ENCODE measurements at places on chromosomes 2 and 18. TPM values are rescaled to one million over a fixed set of nuclear protein-coding genes. Genes with fewer than 3 reads are reported as not detected.

The PMAIP1 gene
- total RNA-seq = 6.6 TPM

The SPP2 gene
- not detected for total RNA-seq

- no peak for ATAC-seq
Measured at GRCh38 chr2:172211512-172211911, 108.8 kb upstream of the DLX2 start.

DNA sequence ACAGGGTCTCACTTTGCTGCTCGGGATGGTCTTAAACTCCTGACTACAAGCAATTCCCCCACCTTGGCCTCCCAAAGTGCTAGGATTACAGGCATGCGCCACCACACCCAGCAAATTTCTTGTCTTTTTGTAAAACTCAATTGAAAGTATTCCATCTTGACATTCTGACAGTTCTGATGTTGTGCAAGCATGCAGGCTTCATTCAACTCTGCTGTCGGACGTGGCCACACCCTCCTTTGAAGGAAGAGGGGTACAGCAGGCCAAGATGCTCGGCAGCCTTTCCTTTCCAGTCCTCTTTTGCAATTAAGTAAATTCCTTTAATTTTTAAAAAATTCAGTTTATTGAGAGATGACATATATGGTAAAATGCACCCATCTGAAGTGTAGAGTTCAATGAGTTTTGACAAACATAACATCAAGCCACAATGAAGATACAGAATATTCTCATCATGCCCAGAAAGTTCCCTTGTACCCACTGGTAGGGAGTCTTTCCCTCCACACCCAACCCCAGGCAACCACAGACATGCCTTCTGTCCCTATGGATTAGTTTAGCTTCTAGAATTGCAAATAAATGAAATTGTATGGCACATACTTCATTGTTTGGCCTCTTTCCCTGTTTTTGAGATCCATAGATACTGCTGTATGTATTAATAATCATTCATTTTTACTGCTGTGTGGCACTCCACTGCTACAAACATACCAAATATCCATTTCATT, 33.1 kb downstream of the TUBB6 start:
- peak; percentile 80 for ATAC-seq

The CGREF1 gene
- 12.1 TPM for total RNA-seq

DNA sequence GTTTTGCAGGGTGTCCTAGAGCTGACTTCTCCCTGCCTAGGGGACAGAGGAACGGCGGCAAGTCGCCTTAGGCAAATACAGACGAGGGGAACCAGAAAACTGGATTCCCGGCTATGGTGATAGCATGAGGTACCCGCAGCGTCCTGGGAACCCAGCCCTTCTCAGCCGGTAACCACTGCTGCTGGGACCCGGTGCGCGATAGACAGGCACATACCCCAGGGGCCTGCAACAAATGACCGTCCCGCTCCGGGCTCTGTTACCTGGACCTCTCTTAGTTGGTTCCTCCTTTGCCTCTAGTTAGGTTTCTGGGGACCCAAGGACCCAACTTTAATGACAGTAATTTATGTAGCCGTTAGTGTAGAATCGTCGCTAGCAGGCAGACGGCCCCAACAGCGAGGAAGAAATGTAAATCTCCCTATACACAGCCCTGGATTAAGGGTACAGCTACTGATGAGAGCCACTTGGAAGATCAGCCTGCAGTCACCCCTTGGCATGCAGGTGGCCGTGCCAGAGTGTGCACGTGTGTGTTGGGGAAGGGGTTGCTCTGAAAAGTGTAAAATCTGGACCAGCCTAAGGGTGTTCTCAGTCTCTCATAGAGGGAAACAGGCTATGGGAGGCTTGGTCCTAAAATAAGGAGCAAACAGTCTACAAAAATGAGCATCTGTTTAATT, 819 bp upstream of the SERPINE2 start:
- peak; percentile 50 for ATAC-seq

The FIGLA gene
- not detected for total RNA-seq

- no peak for ATAC-seq
Measured at GRCh38 chr2:139296672-139297209, 516.6 kb upstream of the NXPH2 start.

The TUBB8B gene
- total RNA-seq = not detected

The POTEJ gene
- 0.14 TPM for total RNA-seq

The GAL3ST2 gene
- total RNA-seq = not detected

The RAB31 gene
- total RNA-seq = 3.4 TPM

- ATAC-seq = peak; percentile 55
Measured at GRCh38 chr2:222613715-222614331, 42.1 kb downstream of the FARSB start.

DNA sequence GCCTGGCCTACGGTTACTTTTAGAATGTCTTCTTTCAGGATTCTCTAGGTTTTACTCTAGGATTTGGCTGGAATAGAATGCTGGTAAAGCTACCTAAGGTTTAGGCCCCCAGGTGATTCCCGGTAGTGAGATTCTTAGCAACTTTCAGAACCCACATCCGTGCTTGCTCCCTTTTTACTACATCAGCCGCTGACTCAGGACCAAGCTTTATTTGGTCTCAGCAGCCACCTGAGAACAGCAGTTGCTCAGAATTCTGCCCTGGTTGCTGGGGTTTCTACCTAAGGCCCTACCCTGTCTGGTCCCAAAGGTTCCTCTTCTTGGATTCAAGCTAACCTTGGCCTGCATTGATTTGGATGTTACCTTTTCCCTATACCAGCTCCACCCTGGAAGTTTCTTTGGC, 36.1 kb upstream of the NDUFV2 start:
- no peak for ATAC-seq

- no peak for ATAC-seq
Measured at GRCh38 chr2:26144031-26144430, 28.9 kb upstream of the GAREM2 start.

GRCh38 chr2:227454323-227454860, 17.6 kb upstream of the AGFG1 start:
- ATAC-seq = no peak

The C1GALT1C1L gene
- total RNA-seq = not detected

GRCh38 chr2:236657215-236657614, 87.6 kb downstream of the ACKR3 start:
- no peak for ATAC-seq

DNA sequence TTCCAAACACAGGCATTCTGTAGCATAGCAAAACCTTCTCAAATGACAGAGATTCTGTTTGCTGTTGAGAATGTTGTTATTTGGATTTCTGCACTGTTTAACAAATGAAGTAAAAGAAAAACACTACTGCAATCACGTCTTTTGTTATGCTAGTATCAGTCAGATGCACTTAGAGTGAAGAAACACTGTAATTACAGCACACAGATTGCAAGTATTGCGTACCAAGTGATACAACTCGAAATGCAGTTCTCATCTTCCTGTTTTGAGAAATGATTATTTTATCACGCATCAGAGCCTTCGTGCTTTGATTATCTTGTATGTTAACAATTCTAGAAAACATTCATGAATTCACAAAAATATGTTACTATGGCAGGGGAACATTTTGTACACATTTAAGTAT, 41.8 kb upstream of the KLF11 start:
- no peak for ATAC-seq

The CPLX4 gene
- total RNA-seq = 0.41 TPM

The C2orf80 gene
- total RNA-seq = 4.1 TPM

- ATAC-seq = no peak
Measured at GRCh38 chr2:54468673-54469072, 12.5 kb downstream of the SPTBN1 start.

- no peak for ATAC-seq
Measured at GRCh38 chr2:210955591-210955990, 399.2 kb downstream of the CPS1 start.

DNA sequence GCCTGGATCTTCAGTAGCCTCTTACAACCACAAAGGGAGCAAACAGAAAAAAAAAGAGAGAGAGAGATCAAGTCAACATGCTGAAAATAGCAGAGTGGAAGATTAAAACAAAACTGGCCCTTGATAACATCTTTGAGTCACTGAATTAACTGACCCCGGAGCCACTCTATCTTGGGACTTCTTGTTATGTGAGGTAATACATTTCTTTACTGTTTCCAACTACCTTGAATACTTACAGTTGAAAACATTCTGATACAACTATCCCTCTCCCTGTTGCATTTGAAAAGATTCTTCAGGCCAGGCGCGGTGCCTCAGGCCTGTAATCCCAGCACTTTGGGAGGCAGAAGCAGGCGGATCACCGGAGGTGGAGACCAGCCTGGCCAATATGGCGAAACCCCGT, 208.1 kb downstream of the MEMO1 start:
- ATAC-seq = no peak

DNA sequence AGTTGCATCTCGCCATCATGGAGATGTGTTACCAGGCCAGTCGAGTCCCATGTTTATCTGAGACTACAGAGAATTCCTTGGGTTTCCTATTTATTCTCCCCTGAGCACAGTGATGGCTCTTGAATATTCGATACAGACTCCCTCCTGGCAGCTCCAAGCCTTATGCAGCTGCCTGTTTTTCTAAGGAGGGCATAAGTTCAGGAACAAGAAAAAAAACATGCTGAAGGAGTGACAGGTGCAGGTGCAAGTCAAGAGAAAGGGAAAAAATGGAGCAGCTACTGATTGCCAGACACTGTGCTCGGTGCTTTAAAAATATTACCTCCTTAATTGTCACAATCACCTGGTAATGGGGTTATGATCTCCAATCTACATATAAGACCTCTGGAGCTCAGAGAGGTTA, 177.2 kb upstream of the DPP10 start:
- ATAC-seq = no peak

The RAPGEF4 gene
- total RNA-seq = 15.2 TPM

GRCh38 chr2:135094508-135094907, 42.4 kb downstream of the RAB3GAP1 start:
- no peak for ATAC-seq

The SIGLEC15 gene
- 0.16 TPM for total RNA-seq

The TSPYL6 gene
- total RNA-seq = 2.6 TPM

The ACMSD gene
- not detected for total RNA-seq

DNA sequence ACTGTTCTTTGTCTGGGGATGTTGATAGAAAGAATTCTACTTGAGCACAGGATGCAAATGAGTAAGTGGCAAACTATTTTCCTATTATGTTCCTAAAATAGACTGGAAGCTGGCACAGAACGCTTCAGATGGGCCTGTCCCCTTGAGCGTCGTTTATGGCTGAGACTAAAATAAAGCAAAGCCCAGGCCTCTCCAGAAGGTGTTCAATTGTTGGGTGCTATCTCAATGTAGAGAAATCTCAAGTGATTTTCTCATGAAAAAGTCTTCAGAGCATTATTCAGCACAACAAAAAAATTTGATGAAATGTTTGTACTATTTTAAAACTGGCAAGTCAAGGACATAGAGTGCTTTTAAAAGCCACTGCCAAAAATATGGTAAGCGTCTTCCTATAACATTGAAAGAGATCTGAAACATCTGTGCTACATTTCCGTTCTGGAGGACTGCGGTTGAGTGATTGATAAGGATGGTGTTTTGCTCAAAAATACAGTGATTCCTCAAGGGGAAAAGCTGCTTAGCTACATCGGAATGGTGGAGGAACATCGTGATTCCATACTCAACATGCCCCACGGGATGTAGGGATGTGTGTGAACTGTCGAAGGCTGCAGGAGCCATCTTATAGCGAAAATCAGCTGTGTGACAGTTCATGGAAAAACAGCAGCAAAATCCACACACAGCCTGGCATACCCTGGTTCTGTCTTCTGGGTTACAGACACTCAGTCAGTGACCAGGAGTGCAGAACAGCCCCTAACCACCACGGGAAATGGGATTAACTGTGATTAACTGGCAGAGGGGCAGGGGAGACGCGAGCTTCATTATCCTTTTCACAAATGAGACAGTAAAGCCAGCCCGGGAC, 10.4 kb upstream of the LRRFIP1 start:
- no peak for ATAC-seq

The UBXN2A gene
- 16.4 TPM for total RNA-seq

- no peak for ATAC-seq
Measured at GRCh38 chr2:181169503-181169902, 189.1 kb downstream of the UBE2E3 start.

The GAREM1 gene
- total RNA-seq = 19.3 TPM

GRCh38 chr18:49206717-49207116, 253.7 kb downstream of the DYM start:
- no peak for ATAC-seq

The GREB1 gene
- total RNA-seq = 15.9 TPM

DNA sequence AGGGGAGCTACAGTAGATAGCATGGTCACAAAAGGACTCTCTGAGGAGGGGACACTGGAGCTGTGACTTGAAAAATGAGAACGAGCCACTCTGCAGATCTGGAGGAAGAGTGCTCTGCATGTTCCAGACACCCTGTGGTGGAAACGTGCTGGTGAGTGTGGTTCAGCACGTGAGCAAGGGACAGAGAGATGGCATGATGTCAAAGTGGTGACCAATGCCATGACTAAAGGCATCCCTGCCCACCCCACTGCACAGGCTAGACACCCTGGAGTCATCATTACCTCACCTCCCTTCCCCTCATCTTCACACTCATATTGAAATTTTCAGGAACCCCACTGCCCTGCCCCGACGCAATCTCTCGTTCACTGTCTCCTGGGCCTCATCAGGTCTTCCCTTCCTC, 56.5 kb downstream of the SLC4A5 start:
- ATAC-seq = no peak

The SIX3 gene
- total RNA-seq = 0.08 TPM

- ATAC-seq = peak; percentile 68
Measured at GRCh38 chr2:127560201-127560930, 24.9 kb downstream of the MYO7B start.

GRCh38 chr2:239098288-239098970, 250.5 kb downstream of the TWIST2 start:
- peak; percentile 15 for ATAC-seq

The GPR55 gene
- total RNA-seq = 0.35 TPM

DNA sequence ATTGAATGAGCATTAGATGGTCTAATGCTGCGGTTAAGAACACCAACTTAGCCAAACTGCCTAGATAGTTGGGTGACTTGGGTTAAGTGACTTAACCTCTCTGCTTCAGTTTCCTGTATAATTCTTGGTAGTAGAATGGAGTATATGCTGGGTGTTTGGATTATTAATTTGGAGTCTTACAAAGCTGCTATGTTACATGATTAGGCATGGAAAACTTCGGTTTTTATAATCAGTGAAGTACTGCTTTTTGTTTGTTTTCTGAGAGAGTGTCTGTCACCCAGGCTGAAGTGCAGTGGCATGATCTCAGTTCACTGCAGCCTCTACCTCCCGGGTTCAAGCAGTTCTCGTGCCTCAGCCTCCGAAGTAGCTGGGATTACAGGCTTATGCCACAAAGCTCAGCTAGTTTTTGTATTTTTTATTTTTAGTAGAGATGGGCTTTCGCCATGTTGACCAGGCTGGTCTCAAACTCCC, 4.5 kb downstream of the RPL37A start:
- ATAC-seq = no peak

Measured in motor neuron (in vitro differentiated cells).